ENCODE measurements at places on chromosomes 3 and 15. TPM values are rescaled to one million over a fixed set of nuclear protein-coding genes. Genes with fewer than 3 reads are reported as not detected.

PROK2 gene
- total RNA-seq, result not detected

TUSC7 gene
- not detected for total RNA-seq

FAM3D gene
- total RNA-seq, result not detected

CFAP100 gene
- total RNA-seq, result not detected

GUCA1C gene
- not detected for total RNA-seq

SLC12A1 gene
- not detected for total RNA-seq

COL6A5 gene
- total RNA-seq, result not detected

GHSR gene
- total RNA-seq, result not detected

MESP2 gene
- total RNA-seq, result 0.57 TPM

MLH1 gene
- total RNA-seq, result 43.8 TPM

MYZAP gene
- total RNA-seq, result 0.18 TPM

HDC gene
- total RNA-seq, result not detected

C3orf49 gene
- not detected for total RNA-seq

DAZL gene
- not detected for total RNA-seq

ZBED2 gene
- total RNA-seq, result 0.28 TPM

GOLGA6C gene
- not detected for total RNA-seq

SNURF gene
- 51.8 TPM for total RNA-seq

CCK gene
- total RNA-seq, result 0.14 TPM

SLCO2A1 gene
- under 0.01 TPM for total RNA-seq

CCR3 gene
- not detected for total RNA-seq

LNP1 gene
- total RNA-seq, result 4.2 TPM
